ENCODE measurements at places on chromosomes 2 and 18.
A peak's percentile ranks its signal among the peaks of the same experiment; 100 is the strongest.

GRCh38 chr2:231905026-231905425, 21.2 kb downstream of the NPPC start:
- peaks cover 16% of the 10 kb centered on the region for H3K27me3 ChIP-seq
- DNase-seq, result no peak
- H3K4me3 ChIP-seq, result no peak overlapping the region
- no peaks in the 10 kb centered on the region for H3K36me3 ChIP-seq

DNA sequence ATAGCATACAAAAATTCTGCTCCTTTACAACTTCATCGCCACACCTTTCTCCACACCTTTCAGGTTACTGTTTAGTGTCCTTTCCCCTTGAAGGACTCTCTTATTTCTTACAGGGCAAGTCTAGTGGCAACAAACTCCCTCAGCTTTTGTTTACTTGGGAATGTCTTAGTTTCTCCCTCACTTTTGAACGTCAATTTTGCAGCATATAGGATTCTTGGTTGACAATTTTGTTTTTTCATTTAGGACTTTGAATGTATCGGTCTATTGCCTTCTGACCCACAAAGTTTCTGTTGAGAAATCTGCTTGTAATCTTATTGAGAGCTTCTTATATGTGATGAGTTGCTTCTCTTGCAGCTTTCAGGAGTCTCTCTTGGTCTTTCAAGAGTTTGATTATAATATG, 43.5 kb downstream of the SLC39A10 start:
- peak overlapping the region; percentile 33 for H3K27ac ChIP-seq
- peaks cover 40% of the 10 kb centered on the region for H3K36me3 ChIP-seq
- DNase-seq, result no peak

- DNase-seq, result no peak
- H3K4me1 ChIP-seq, result peaks cover 12% of the 10 kb centered on the region
- H3K4me3 ChIP-seq, result no peak overlapping the region
- H3K27me3 ChIP-seq, result peaks cover 36% of the 10 kb centered on the region
Measured at GRCh38 chr18:59834267-59834666, 65.5 kb upstream of the PMAIP1 start.

GRCh38 chr2:127153691-127154158, 46.8 kb upstream of the BIN1 start:
- H3K36me3 ChIP-seq, result no peaks in the 10 kb centered on the region
- no peak for DNase-seq

GRCh38 chr2:100391735-100392515, 25.5 kb downstream of the CHST10 start:
- H3K36me3 ChIP-seq, result peaks cover 9% of the 10 kb centered on the region
- DNase-seq, result no peak
- H3K4me3 ChIP-seq, result no peak overlapping the region

DNA sequence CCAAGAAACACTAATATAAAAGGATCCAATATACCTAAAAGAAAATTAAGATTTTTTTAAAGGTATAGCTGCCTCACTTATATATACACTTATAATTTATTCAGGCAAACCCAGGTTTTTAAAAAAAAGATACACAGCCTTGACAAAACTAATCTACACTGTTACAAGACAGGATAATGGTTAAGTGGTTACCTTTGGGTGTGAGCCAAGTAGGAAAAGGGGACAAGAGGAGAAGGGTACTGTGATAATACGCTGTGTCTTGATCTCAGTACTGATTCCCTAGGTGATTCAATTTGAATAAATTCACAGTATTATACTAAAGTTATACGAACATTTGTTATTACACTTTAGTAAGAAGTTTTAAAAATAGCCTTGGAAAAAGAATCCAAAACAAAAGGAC, 30.6 kb downstream of the KLHL41 start:
- no peak overlapping the region for H3K4me3 ChIP-seq
- peaks cover 14% of the 10 kb centered on the region for H3K36me3 ChIP-seq
- H3K27ac ChIP-seq, result no peak overlapping the region
- H3K27me3 ChIP-seq, result no peaks in the 10 kb centered on the region

DNA sequence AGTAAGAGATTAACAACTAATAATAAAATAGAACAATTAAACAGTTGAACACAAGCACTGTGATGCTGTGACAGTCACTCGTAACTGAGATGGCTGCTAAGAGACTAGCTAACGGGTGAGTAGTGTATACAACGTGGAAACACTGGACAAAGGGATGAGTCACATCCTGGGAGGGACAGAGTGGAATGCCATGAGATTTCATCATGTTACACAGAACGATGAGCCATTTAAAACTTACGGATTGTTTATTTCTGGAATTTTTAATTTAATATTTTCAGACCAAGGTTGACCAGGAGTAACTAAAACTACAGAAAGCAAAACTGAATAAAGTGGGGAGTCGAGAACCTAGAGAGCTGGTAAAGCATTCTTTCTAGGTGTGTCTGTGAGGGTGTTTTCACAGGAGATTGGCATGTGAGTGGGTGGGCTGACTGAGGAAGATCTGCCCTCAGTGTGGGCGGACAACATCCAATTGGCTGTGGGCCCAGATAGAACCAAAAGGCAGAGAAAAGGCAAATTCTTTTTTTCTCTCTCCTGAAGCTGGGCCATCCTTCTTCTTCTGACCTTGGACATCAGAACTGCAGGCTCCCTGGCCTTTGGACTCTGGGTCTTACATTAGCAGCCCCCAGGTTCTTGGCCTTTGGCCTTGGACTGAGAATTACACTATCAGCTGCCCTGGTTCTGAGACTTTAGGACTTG, 14.6 kb downstream of the TMSB10 start:
- H3K27me3 ChIP-seq, result no peaks in the 10 kb centered on the region
- DNase-seq, result no peak
- H3K4me1 ChIP-seq, result no peaks in the 10 kb centered on the region
- H3K4me3 ChIP-seq, result no peak overlapping the region

- H3K27ac ChIP-seq, result no peak overlapping the region
- H3K4me1 ChIP-seq, result peaks cover 4% of the 10 kb centered on the region
- peaks cover 29% of the 10 kb centered on the region for H3K27me3 ChIP-seq
Measured at GRCh38 chr2:235268535-235268934, 225.3 kb upstream of the AGAP1 start.

GRCh38 chr18:10289951-10290637, 164.3 kb upstream of the APCDD1 start:
- H3K27me3 ChIP-seq, result peaks cover 43% of the 10 kb centered on the region
- H3K4me1 ChIP-seq, result peaks cover 9% of the 10 kb centered on the region
- DNase-seq, result no peak
- H3K4me3 ChIP-seq, result no peak overlapping the region

GRCh38 chr18:13617826-13618515, 108.4 kb downstream of the FAM210A start:
- peaks cover 4% of the 10 kb centered on the region for H3K4me1 ChIP-seq
- H3K27ac ChIP-seq, result no peak overlapping the region
- H3K27me3 ChIP-seq, result peaks cover 12% of the 10 kb centered on the region
- no peak for DNase-seq
- no peak overlapping the region for H3K4me3 ChIP-seq

- DNase-seq, result peak; percentile 54
- no peak overlapping the region for H3K4me3 ChIP-seq
- peaks cover 19% of the 10 kb centered on the region for H3K27me3 ChIP-seq
- no peaks in the 10 kb centered on the region for H3K4me1 ChIP-seq
Measured at GRCh38 chr2:136527560-136527959, 237.8 kb upstream of the THSD7B start.

DNA sequence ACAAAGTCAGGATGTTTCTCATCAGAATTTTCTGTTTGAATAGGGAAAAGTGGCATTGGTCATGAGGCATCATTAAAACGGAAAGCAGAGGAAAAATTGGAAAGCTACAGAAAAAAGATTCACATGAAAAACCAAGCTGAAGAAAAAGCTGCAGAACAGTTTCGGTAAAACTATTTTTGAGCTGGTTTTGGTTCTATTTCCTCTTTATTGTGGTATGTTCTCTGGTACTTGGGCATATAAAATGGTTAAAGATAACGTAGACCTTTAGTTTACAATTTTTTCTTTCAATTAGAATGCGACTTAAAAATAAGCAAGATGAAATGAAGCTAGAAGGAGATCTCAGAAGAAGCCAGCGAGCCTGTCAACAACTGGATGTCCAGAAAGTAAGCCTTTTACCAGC, 7.6 kb downstream of the GPATCH11 start:
- no peak overlapping the region for H3K4me3 ChIP-seq
- DNase-seq, result no peak
- no peaks in the 10 kb centered on the region for H3K4me1 ChIP-seq

DNA sequence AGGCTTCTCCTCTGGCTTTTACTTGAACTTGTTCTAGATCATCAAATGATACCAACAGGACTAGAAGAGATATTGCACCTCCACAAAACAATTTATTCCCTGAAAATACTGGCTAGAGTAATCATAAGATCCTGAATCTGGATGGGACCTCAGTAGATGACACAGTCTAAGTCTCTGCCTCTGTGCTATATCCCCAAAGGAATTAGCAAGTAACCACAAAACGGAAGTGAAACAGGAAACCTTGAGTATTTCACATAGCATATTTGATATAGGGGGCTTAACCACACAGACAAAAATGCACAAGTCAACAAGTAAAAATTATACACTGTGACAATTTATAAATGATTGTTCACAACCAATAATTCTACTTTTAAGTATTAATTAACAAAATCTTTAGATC, 456.9 kb upstream of the TNP1 start:
- no peak overlapping the region for H3K4me3 ChIP-seq
- DNase-seq, result no peak
- no peaks in the 10 kb centered on the region for H3K27me3 ChIP-seq
- H3K27ac ChIP-seq, result peak overlapping the region; percentile 19
- peaks cover 9% of the 10 kb centered on the region for H3K36me3 ChIP-seq

DNA sequence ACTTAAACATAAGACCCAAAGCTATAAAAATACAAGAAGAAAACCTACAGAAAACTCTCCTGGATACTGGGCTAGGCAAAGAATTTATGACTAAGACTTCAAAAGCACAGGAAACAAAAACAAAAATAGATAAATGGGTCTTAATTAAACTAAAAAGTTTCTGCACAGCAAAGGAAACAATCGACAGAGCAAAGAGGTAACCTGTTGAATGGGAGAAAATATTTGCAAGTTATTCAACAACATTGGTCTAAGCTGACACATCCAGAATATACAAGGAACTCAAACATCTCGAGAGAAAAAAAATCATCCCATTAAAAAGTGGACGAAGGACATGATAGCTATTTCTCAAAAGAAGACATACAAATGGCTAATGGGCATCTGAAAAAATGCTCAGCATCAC, 72.3 kb upstream of the RBBP8 start:
- H3K4me3 ChIP-seq, result no peak overlapping the region
- H3K4me1 ChIP-seq, result no peaks in the 10 kb centered on the region
- no peak overlapping the region for H3K27ac ChIP-seq
- no peak for DNase-seq

- peaks cover 14% of the 10 kb centered on the region for H3K27me3 ChIP-seq
- H3K4me1 ChIP-seq, result no peaks in the 10 kb centered on the region
- no peak overlapping the region for H3K4me3 ChIP-seq
- H3K27ac ChIP-seq, result no peak overlapping the region
- DNase-seq, result no peak
Measured at GRCh38 chr18:75154259-75154658, 54.7 kb downstream of the PTGR3 start.

GRCh38 chr2:233084488-233084887, 24.3 kb downstream of the INPP5D start:
- no peak for DNase-seq
- H3K27ac ChIP-seq, result no peak overlapping the region
- no peaks in the 10 kb centered on the region for H3K36me3 ChIP-seq
- H3K4me3 ChIP-seq, result no peak overlapping the region

DNA sequence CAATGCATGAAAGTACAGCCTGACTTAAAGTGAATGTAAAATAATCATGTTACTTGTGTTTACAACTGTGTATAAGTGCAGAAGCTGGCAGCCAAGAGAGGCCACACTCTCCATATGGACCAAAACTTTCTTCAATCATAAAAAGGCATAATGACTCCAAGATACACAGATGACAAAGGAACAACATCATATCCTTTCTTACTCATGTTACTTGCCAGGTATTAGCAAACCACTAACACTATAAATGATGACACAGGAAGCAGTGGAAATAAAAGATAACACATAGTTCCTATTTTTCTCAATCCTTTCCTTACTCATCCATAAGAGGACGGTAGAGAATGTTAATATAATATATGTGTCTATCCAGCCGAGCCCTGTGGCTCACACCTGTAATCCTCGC, 400.0 kb upstream of the CDH2 start:
- H3K4me3 ChIP-seq, result no peak overlapping the region
- DNase-seq, result no peak
- H3K4me1 ChIP-seq, result peaks cover 2% of the 10 kb centered on the region
- no peaks in the 10 kb centered on the region for H3K36me3 ChIP-seq
- H3K27ac ChIP-seq, result no peak overlapping the region

GRCh38 chr18:54742659-54743604, 85.3 kb upstream of the RAB27B start:
- H3K27me3 ChIP-seq, result no peaks in the 10 kb centered on the region
- H3K36me3 ChIP-seq, result no peaks in the 10 kb centered on the region
- no peak overlapping the region for H3K4me3 ChIP-seq
- no peak for DNase-seq
- H3K27ac ChIP-seq, result no peak overlapping the region

GRCh38 chr2:163834221-163834620, 98.4 kb upstream of the FIGN start:
- peaks cover 5% of the 10 kb centered on the region for H3K27me3 ChIP-seq
- H3K4me3 ChIP-seq, result no peak overlapping the region
- no peak overlapping the region for H3K27ac ChIP-seq
- no peaks in the 10 kb centered on the region for H3K36me3 ChIP-seq

- no peaks in the 10 kb centered on the region for H3K27me3 ChIP-seq
- no peak overlapping the region for H3K4me3 ChIP-seq
- peaks cover 3% of the 10 kb centered on the region for H3K36me3 ChIP-seq
- no peak overlapping the region for H3K27ac ChIP-seq
- peaks cover 23% of the 10 kb centered on the region for H3K4me1 ChIP-seq
Measured at GRCh38 chr2:177320596-177320995, 56.1 kb upstream of the NFE2L2 start.

- peaks cover 41% of the 10 kb centered on the region for H3K36me3 ChIP-seq
- DNase-seq, result no peak
Measured at GRCh38 chr18:12554796-12555388, 103.0 kb downstream of the SPIRE1 start.

- H3K4me3 ChIP-seq, result no peak overlapping the region
- H3K4me1 ChIP-seq, result no peaks in the 10 kb centered on the region
- peaks cover 37% of the 10 kb centered on the region for H3K27me3 ChIP-seq
- no peak for DNase-seq
- H3K27ac ChIP-seq, result no peak overlapping the region
Measured at GRCh38 chr2:36781907-36782720, 85.6 kb downstream of the VIT start.
